ENCODE measurements at places on chromosomes 1 and 21.

- DNase-seq: no peak
Observed at GRCh38 chr1:94936861-94937620, 10.1 kb upstream of the CNN3 start.

- no peak for DNase-seq
Observed at GRCh38 chr1:31549809-31550620, 26.3 kb upstream of the TINAGL1 start.

GRCh38 chr1:28194326-28195035, 18.0 kb upstream of the PTAFR start:
- DNase-seq: no peak

DNA sequence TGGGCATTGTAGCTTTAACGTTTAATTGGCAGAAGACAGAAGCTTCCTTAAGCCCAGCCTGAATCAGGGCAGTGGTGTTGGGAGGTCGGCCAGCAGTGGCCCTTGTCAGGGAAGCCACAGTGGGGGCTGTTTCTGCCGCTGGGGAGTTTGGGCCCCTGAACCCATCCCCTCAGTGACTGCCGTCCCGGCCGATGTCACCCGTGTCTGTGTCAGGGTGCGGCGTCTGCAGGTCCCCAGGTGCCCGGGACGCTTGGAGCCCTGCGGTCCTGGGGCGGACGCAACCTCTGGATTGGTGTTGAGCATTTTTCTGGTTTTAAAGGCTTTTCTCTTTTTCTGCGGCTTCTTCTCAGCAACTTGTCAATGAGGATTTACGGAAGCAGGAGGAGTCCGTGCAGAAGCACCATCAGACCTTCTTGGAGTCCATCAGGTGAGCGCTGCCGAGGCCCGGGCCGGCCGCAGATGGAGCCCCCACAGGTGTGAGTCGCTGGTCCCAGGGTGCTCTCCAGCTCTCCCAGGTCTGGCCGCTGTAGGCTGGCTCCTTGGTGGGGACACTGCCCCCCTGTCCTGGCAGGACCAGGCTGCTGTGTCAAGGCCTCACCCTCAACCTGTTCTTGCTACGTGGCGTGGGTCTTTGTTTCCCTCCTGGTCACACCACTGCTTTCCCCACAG, 2.3 kb downstream of the ATAD3C start:
- DNase-seq: peak; percentile 26

GRCh38 chr1:244010191-244010590, 40.9 kb upstream of the ZBTB18 start:
- no peak for DNase-seq

DNA sequence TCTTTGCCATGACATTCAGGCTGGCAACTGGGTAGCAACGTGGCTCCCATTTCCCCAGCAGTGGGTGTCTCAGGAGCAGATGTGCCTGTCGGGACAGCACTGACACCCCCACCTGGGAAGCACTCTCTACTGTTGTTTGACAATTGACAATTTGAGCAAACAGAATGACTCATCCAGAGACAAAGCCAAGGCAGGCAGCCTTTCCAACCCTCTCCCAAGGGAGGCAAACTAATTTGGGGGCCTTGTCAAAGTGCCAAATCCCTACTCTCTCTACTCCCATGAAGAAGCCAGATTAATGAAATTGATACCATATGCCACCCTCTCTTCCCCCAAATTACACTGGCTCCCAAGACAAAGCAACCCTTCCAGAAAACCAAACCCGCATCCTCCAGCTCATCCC, 65.6 kb downstream of the GRIK3 start:
- DNase-seq: no peak

- DNase-seq: no peak
Observed at GRCh38 chr1:48999321-48999720, 222.6 kb upstream of the BEND5 start.

GRCh38 chr21:45059121-45059520, 15.3 kb upstream of the ADARB1 start:
- DNase-seq: no peak

- no peak for DNase-seq
Observed at GRCh38 chr1:52645261-52645660, 12.3 kb downstream of the SHISAL2A start.

DNA sequence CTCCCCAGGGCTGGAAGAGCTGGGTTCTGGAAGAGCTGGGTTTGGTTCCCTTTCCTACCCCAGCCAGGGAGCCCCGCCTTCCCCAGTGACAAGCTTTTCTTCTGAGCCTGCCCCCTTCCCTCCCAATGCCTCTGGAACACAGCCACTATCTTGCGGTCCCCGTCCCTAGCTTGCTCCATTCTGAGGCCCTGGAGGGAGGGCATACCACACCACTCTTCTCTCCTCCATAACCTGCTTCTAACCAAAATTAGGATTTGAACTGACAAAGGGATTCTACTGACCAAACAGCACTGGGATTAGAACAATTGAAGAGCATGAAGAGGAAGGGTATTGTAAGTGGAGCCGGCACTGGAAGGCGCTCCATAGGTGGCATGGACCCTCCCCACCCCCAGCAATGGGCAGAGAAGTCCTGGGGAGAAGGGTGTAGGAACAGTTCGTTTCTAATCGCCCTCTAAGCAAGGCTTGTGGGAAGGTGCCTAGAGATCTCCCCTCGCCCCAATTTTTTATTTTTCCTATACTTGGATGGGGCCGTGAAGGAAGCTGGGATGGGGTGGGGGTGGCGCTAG, 690 bp downstream of the C1orf216 start:
- no peak for DNase-seq

GRCh38 chr1:226870401-226871279, at the start of gene PSEN2:
Gene PSEN2 (plus strand): TSS chr1:226870616. CDS start chr1:226881908, 11,292 bp downstream.
- DNase-seq: peak; percentile 90

DNA sequence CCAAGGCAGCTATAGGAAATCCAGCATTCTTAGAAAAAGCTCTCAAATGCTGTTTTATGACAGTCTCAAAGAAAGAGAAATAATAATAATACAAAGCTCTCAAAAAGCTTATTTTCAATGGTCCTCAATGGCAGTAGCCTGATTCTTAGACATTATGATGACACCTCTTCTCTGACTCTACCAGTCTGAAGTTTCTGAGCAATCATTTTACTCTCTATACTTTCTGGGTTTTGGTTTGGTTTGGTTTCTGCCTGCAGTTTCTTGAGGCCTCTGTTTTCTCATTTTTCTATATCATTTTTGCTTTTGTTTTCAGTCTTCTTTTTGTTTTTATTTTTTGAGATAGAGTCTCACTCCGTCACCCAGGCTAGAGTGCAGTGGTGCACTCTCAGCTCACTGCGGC, 50.2 kb upstream of the TBX15 start:
- DNase-seq: no peak

DNA sequence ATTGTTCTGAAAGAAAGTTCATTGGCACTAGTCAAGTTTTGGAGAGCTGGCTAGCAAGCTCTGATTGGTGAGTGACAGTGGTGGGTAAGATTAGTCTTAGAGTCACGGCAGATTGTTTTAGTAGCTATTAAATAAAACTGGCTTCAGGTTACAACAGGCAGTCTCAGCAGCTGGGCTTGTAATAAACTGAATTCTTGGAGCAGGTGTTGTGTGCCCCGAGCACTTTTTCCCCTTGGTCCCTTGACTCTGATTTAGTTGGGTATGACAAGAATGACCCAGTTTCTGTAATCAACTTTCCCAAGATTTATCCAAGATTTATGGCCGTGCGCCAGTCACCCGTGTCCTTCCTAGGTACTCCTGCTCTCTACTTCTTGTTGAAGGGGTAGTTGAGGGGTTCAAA, 40.2 kb downstream of the TBCE start:
- no peak for DNase-seq

- no peak for DNase-seq
Observed at GRCh38 chr1:21321963-21322680, 31.9 kb upstream of the ECE1 start.

DNA sequence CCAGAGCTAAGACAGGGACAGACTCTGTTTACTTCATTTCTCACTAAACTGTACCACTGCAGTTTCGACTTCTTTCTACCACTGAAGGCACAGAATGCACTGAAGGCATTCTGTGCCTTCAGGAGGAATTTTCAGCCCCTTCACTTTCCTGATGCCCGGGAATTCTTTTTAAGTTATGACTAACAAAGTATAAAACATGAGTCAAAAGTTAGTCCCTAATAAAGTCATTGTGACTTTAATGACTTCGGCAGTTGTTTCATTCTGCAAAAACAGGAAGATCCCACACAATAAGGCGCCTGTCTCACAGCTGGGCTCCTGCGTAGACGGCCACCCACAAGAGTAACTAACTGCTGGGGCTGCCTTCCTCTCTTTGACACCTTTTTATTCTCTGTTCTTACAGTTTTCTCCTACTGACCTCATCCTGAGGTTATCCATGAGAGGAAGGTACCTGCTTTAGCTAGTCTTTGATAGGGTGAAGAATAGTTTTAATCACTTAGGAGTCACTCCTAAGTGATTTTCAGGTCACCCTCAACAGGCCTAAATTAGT, 183.9 kb upstream of the SGIP1 start:
- no peak for DNase-seq

GRCh38 chr21:33069994-33070743, at the start of gene OLIG1:
Gene OLIG1 (plus strand): TSS chr21:33070141. CDS start chr21:33070247, 106 bp downstream.
- DNase-seq: peak; percentile 51

GRCh38 chr1:5269901-5270300, 615.5 kb downstream of the AJAP1 start:
- DNase-seq: no peak

DNA sequence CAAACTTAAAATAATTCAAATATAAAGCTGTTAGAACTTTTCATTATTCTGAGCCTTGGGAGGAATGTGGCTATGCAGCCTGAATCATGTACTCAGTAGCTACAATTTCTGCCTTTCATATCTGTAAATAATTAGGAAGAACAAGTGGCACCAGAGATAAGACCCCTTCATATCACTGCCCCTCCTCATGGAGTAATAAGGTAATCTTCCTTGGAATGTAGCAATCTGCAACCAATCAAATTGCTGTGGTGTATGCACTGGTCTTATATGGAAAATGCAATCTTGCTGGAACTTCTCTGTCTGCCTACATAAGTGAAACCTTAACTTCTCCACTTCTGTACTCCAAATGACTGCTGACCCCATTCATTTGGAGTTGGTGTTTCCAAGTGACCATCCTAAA, 104.4 kb upstream of the VANGL1 start:
- DNase-seq: no peak

GRCh38 chr21:34844924-34845238, 176.1 kb downstream of the CLIC6 start:
- DNase-seq: no peak

DNA sequence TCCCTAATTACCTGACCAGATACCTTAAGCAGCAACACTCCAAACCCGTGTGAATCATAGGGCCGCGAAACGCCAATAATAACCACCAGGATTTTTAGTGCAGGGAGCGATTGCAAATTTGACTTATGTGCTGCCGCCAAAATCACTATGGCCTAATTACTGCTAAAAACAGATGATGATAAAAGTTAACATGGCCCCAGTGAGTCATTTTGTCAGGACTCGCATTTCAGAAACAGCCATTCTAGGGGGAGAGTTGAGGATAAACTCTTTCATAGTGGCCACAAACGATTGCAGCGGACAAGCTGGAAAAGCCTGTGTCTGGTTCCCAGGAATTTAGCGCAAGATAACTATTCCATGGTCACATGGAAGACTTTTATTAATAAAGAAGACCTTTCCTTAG, 103.4 kb downstream of the HLX start:
- no peak for DNase-seq

DNA sequence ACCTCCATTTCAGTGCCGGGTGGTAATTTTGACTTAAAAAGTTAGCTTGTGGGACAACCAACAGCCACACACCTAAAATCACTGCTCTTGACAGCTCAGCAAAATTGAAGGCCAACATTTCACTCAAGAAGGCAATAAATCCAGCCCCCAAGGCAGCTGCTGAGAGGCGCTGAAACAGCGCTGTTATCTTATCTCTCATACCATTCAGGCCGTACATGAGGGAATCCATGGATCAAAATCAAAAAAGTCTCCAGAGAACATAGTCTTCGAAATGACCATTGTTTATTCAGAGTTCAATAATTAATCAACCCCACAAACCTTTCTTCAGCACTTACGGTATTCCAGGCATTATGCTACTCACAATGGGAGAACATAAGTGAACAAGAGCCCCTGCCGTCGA, 38.5 kb downstream of the ZBTB18 start:
- DNase-seq: no peak

- DNase-seq: no peak
Observed at GRCh38 chr1:46039571-46040052, 92.8 kb downstream of the PIK3R3 start.

DNA sequence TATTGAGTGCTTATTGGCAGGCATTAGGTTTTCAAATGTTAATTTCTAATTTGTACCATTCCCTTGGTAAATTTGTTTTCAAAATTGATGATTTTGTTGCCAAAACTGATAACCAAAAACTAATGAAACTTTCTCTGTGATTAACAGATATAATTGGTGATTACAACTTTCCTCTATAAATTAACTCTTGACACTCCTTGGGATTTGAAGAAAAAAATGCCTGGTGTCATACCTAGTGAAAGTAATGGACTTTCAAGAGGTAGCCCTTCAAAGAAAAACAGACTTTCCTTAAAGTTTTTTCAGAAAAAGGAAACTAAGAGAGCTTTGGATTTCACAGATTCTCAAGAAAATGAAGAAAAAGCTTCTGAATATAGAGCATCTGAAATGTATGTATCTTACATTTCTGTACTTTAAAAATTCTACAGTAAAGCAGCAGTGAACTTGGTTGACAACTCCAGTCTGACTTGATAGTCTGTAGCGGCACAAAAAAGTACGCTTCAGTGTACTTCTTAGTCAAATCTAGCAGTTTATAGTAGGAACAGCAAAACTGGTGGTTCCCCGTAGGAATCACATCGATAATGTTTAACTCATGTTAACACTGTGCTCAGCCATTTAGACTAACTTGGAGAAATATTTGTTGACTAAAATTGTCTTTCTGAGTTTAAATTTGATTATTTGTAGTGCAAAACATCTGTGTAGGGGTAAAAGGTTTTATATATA, 3.0 kb downstream of the USP1 start:
- peak; percentile 49 for DNase-seq

DNA sequence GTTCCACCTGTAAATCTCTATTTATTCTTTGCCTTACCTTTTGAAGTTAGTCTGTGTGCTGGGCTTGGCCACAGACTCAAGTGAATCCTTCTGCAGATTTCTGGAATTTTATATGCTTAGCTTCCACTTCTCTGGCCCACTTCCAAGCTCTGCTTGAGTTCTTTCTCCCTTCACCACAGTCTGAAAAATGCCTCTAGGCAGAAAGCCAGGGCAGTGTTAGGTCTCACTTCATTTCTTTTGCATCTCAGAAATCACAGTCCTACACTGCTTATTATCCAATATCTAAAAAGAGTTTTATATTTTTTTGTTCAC, 48.9 kb downstream of the INKA2 start:
- DNase-seq: no peak

DNA sequence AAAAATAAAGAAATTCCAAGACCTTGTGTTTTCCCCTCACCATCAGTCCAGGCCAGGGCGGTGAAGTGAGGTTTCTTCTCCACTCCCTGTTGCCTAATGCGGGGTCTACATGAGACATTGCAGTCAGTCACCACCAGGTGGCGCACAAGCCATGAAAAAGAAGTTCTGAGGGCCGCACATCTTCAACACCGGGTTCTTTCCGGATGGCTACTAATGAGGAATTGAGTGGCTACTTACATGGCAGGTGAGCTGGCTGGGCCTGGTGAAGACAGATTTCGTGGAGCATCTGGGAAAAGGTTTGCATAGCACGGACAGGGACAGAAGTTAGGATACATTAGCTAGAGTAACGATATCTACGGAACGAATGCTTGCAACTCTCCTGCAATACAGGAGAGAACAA, 15.8 kb upstream of the S100A11 start:
- peak; percentile 73 for DNase-seq

All from GM13976 (cell line).